Activated CD4-positive, alpha-beta T cell treated with anti-CD3 and anti-CD28 coated beads, Interleukin-10, Interleukin-2, amounts not matched to agents 100 ng/mL and 50 ng/mL, durations not matched to agents 16 hours and 8 hours (primary cell): ENCODE measurements at places on chromosomes 2 and 18.

DNA sequence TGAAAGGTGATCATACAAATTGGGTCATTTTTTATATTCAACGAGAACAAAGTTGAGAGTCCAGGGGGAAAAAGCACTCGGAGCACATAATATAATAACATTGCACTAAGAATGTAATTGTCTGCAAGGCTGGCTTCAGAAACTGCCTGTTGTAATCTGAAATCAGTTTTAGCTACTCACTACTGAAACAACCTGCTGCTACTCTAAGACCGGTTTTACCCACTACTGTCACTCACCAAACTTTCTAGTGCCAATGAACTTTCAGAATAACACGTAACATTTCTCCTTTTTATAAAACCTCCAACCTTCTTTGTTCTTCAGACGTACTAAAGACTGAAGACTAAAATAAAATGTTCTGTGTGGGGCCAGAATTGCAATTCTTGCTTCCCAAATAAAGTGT lies 11.5 kb upstream of the CYB5A start:
- no peak for DNase-seq

- no peak for DNase-seq
These were observed 3.4 kb downstream of the TCF23 start for GRCh38 chr2:27152102-27152795.

DNA sequence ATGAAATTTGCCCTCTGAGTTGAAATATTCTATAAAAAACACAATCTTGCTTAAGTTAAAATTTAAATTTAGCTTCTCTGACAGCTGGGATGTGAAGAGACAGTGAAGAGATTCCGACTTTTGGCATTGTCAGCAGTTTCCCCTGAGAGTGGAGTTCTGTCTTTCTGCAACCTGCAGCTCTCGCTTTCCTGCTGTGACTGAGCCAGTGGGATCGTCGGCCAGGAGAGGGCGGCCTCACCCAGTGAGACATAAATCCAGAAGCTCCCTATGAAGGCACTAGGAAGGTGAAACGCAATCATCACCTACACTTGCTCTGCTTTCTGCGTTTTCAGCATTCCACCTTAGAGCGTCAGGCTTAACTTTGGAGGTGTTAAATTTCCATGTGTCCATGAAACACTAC lies 75.4 kb upstream of the HNMT start:
- DNase-seq: no peak

DNA sequence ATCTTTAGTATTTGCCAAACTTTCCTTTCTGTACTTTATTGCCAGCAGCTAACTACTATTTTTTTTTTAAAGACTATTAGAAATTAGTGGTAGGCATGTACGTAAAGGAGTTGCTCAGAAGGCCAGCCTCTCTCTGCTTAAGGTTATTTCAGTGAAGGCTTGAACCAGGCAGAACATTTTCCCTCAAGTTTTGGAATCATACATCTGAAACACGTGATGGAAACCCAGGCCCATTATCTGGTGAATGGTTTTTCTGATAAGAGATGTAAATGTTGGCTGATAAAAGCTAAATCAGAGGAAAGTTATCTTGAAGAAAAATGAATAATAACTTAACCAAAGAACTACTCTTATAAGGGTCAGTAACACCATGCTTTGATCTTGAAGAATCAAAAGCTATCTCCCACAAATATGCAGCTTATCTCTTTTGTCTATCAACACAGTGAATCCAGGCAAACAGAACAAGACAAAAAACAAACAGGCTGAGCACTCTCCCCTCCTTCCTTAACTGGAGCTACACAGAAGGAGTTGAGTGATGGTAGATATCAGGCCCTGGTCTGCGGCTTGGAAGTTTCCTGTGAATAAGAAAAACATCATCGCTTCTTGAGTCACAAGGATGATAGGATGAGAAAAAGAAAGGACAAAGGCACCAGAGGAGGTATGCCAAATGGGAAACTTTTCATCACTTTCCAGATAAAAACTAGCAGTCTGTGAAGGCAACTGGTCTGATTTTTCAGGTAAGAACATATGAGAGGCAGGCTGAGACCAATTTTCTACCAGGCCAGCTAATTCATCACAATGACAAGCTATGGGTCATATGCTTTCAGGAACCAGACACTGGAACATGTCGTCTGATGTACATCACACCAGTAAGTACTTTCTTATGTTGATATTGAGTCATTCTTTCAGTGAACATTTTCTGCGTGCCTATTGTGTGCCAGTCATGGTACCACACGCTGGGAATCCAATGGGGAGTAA lies 88.4 kb upstream of the STK17B start:
- peak; percentile 80 for DNase-seq

DNA sequence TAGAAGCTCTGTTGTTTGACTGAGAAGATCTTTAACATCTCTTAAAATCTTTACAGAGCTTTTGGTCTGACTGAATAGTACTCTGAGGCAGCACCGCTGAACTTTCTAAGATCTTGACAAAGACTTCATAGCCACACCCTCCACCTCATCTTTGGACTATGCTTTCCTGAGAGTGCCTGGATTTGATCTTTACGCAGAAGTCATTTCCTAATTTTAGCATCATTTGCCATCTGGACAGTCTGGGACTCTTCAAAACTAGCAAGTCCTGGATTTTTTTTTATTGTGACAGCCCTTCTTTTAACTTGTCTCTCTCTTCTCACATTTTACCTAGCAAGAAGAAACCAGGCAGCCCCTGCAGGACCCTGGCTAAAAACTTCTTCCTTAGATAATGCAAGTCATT lies 188.8 kb downstream of the CTIF start:
- no peak for DNase-seq

- DNase-seq: peak; percentile 15
These were observed 814 bp downstream of the FZD7 start for GRCh38 chr2:202034249-202035088.

GRCh38 chr2:162212366-162212765 lies 30.9 kb downstream of the FAP start:
- no peak for DNase-seq

DNA sequence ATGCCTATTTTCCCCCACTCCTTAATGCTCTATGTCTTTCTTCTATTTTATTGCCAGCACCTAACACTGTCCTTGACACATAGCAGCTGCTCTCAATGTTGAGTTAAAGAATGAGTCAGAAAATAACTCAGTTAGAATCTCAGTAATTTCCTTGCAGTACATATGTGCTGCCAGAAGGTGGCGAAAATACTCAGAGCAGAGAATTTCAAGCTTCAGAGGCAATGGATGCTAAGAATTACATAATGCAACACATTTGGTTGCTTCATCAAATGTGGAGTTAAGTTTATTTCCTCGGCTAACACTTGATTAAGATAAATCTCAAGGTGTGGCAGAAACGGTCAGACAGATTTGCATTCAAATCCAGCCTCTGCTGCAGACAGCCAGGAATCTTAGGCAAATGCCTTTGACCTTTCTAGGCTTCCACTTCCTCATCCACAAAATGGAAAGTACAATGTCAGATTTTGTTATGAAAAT lies 105.6 kb downstream of the VSNL1 start:
- DNase-seq: peak; percentile 81

- DNase-seq: no peak
These were observed 13.6 kb upstream of the TTR start for GRCh38 chr18:31578126-31578525.

DNA sequence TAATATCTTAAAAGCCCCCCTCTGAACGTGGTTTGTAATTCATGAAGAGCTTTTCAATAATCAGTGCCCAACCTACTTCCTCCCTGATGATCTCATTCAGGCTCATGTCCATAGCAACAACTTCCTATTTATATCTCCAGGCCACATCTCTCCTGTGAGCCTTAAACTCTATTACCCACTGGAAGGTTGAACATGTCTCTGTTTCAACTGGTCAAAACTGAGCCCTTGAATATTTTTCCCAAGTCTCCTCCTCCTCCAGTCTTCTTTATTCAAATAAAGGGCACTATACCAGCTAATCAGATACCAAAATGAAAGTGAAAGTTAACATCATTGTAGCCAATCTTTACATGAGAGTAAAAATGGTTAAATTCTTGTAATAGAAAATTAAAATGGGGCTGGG lies 63.7 kb upstream of the ITGA4 start:
- DNase-seq: peak; percentile 9

GRCh38 chr18:76573325-76574025 lies 78.4 kb upstream of the ZNF516 start:
- DNase-seq: no peak

- DNase-seq: no peak
These were observed 33.2 kb downstream of the ZNF236 start for GRCh38 chr18:76855594-76855993.

- no peak for DNase-seq
These were observed 45.4 kb upstream of the SNTG2 start for GRCh38 chr2:905091-905832.

DNA sequence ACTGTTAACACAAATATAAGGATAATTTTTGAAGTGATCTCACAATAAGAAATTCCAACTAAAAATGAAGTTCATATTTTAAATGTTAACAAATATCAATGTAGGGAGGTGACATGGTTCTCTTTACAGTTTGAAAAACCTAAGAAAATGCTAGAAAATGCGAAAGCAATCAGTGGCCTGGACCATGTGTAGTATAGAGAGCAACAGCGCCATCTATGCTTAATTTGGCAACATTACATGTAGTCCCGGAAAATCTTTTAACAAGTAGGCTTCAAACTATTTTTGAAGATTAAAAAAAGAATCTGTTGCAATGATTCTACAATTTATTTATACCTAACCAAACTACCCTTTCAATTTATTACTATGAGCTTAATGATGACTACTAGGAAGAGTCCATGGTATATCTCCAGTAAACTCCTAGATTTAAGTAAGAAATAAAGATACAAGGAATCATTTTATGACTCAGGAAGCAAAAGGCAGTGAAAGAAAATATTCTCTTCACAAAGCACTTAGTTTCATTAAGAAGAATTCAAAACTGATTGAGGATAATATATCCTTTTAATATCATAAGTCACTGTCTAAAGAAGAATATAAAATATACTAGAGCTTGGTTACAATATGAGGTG lies 33.3 kb downstream of the NDUFA10 start:
- DNase-seq: peak; percentile 48

GRCh38 chr2:56287508-56287907 lies 103.7 kb downstream of the CCDC85A start:
- no peak for DNase-seq

- DNase-seq: peak; percentile 45
These were observed 1.3 kb downstream of the CERS6 start for GRCh38 chr2:168457190-168457895.

DNA sequence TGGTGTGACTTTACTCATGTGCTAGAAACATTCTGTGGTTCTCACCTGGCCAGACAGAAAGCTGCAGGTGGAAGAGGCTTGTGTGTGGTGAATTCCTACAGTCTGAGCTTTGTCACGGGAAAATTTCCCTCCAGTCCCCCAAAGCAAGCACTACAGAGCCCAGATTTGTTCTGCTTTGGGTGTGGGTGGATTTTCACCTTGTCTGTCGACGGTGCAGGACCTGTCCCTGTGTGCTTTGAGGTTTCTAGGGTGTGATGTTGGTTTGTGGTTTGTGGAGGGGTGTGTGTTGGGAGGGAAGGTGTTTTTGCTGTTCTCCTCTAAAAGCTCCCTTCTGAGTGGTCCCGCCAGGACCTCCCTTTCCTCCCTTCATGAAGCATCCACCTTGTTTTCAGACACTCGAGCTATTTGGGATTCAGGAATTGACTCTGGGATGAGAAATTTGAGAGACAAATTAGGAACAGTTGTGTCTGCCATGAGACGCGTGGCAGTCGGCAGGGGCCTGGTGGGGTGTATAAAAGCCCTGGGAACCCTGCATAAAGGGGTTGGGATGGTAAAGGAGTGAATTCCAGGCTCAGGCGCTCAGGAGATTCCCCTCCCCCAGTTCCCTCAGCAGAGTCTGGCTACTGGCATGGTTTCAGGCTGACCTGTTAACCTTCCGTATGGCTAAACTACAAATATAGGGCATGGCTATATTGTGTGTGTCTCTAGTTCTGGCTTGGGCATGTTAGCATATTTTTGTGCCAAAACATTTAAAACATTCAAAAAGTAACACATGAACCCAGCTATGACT lies 65.5 kb downstream of the DGKD start:
- peak; percentile 74 for DNase-seq

DNA sequence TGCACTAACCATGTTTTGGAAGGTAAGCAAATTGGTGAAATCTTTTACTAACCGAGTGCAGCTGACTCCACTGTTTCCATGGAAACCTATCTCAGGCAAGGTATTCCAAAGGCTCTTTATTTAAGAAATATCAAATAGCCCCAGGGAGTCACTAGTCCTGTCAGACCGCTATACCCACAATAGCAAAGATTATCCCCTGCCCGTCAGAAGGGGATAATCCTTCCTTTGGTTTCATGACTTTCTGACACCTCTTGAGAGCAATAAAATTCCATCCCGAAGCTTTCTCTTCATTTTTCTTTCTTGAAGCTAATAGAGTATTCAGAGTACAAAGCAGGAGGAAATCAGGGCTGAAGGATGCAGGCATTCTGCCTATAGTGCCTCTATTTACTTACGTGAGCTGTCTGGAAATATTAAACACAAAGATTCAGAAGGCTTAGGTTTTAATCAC lies 34.7 kb upstream of the MAP2 start:
- DNase-seq: no peak

DNA sequence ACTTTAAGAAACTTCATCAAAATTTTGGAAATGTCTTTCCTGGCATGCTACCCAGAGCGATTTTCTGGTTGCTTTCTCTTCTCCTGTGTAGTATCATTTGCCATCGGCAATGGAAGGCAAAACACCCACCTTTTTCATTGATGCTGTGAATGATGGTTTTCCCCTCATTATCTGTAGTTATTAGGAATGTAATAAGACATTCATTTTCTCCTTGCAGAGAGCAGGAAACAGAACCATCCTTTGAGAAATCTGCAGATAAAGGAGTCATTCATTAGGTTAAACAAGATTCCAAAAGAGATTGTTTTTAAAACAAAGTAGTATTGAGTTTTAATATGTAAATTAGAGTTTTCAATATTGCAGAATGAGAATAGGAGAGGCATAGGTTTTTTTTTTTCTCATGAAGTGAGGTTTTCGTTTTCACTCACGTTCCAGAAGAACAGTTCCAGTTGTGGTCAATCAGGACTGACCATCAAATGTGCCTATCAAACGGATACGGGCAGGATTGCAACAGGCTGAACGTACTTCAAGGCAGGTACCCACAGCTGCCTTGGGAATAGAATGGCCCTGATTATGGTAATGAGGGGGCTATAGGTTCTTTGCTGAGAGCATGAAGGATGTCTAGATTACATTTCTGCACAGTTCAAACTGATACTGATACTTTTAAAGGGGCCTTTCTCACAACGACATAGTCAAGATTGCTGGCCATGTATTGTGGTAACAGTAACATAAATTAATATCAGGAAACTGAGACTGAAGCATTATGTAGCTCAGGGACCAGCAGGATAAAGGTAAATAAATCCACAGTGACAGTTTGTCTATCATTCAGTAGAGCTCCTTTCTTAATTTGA lies 49.8 kb upstream of the PLA2R1 start:
- DNase-seq: peak; percentile 16

DNA sequence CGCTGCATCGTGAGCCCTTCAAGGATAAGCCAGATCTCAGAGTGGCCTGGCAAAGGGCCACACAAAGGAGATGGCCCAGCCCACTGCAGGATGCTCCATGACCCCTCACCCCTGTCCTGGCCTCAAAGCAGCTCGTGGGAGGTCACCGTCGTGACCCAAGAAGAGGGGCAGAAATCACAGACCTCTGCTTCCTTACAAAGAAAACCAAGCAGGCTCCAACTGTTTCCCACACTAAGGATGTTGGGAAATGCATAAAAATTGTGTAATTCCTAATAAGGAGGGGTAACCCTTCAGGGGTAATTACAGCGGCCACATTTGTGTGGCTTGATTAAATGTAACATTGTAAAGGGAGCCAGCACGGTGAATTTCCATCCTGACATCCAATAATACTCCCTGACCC lies 102.3 kb downstream of the BOD1L2 start:
- no peak for DNase-seq

GRCh38 chr2:227033471-227034148 lies 130.4 kb downstream of the COL4A4 start:
- DNase-seq: peak; percentile 33

- DNase-seq: no peak
These were observed 378.4 kb downstream of the RND3 start for GRCh38 chr2:150109028-150109427.
